HuH-7.5 (cell line): ENCODE measurements at places on chromosomes 6 and 20.

DNA sequence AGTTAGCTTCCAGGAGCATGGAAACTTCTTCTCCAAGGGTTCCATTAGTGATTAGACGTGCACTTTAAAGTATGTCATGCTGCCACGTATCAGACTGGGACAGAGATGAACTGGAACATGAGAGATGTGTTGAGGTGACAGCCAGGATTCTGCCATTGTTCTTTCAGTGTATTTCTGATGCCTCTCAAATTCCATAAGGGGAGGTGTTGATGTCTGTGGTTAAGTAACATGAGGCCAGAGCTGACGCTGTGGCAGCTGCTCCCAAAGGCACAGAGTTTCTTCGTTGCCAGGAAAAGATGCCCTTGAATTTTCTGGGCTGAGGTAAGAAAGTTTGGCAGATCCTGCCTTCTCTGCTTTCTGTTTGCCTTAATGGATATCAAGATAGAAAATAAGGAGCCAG is 63.5 kb downstream of the TRMT6 start:
- no peak for DNase-seq

DNA sequence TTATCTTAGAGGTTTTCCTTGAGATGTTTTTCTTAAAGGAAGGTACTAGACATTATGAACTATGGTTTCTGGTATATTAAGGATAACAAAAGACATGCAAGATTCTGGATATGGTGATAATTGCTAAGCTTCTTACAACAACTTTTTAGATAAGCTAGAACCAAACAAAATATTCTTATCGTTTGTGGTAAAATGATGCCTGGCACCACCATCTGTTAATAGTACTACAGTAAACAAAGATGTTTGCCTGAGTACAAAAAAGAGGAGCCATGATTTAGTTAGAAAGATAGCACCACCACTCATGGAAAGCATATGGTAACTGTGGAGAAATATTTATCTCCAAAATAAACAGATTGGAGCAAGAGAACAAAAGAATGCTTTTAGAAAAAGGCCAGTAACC is 747.3 kb downstream of the COL12A1 start:
- no peak for DNase-seq

DNA sequence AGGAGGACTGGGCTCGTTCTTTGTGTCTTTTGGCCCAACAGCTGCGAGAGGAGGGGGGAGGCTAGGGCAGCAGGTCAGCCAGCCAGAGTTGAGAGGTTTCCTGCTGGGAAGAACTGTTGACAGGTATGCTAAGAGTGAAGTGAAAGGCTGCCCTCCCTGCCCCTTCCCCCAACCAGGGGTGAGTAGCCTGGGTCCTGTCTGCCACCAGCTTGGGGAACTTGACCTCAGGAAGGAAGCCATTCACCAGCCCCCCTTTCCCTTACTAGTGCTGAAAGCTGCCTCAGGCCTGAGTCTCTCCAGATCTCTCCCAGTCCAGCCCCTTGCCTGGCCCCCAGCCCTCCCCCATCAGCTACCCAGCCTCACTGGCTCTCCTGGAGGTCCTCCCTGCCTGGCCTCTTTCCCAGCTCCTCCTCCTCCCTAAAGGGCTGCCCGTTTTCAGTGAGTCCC is 20.7 kb upstream of the ZNF76 start:
- DNase-seq, result no peak

- DNase-seq, result no peak
Observed at GRCh38 chr6:112029045-112029822, 24.7 kb upstream of the CCN6 start.

- DNase-seq, result no peak
Observed at GRCh38 chr6:105587349-105588122, 184.7 kb upstream of the PREP start.
